ENCODE measurements at places on chromosomes 5 and 9. TPM values are rescaled to one million over a fixed set of nuclear protein-coding genes. Genes with fewer than 3 reads are reported as not detected.

Gene STPG3
- total RNA-seq, result not detected

Gene MED27
- 17.4 TPM for total RNA-seq

Gene DRD1
- not detected for total RNA-seq

Gene SLC2A6
- not detected for total RNA-seq

Gene ADGRD2
- 0.49 TPM for total RNA-seq

Gene CCDC187
- 1.1 TPM for total RNA-seq

Gene RRAGA
- total RNA-seq, result 72.7 TPM

Gene IL9
- not detected for total RNA-seq

Gene GLDC
- not detected for total RNA-seq

Gene OBP2B
- total RNA-seq, result 13.0 TPM

Gene SPATA31A3
- total RNA-seq, result not detected

Gene ZBED3
- 5.6 TPM for total RNA-seq

Gene FREM1
- 0.84 TPM for total RNA-seq

Gene UBE2B
- total RNA-seq, result 43.4 TPM

Gene DNAI1
- not detected for total RNA-seq
